ENCODE measurements at places on chromosomes 11 and 22.

- no peak for DNase-seq
These were observed 143.3 kb downstream of the GUCY1A2 start for GRCh38 chr11:106875013-106875412.

- DNase-seq: no peak
These were observed 61.0 kb downstream of the CYTH4 start for GRCh38 chr22:37343348-37343747.

- no peak for DNase-seq
These were observed 173.3 kb downstream of the CADM1 start for GRCh38 chr11:115330684-115331482.

GRCh38 chr22:29332886-29333496 is 17.5 kb upstream of the RASL10A start:
- DNase-seq: no peak

- peak; percentile 76 for DNase-seq
These were observed 8.7 kb downstream of the PTH start for GRCh38 chr11:13486926-13487660.

DNA sequence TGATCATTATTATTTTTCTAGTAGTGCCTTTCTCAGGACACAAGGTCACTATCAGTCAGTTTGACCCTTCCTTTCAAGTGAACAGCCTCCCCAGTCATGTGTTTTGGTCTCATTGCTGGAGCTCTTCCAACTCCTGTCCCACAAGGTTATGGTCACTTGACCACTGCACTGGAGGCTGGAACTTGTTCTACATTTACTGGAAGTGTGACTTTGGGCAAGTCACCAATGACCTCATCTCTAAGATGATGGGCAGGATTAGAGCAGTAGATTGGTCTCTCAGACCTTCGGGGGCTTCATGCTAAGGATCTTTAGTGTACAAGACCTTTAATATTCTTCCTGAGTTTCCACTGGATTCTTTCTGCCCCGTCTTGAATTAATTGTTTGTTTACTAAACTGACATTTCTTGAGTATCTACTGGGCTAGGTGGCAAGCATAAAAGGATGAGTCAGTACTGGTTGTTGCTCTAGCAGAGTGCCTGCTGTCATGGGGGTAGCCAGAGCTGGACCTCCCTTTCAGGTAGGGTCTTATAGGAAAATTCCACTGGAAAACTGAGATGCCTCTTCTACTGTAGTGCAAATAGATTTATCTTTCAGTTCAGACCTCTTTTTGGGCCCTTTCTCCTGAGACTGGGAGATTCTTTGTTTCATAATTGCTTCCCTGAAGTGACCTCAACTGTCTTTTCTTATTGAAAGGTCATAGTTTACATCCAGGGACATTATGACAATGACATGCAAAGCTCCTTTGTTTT is 106.8 kb downstream of the GRAMD1B start:
- no peak for DNase-seq

DNA sequence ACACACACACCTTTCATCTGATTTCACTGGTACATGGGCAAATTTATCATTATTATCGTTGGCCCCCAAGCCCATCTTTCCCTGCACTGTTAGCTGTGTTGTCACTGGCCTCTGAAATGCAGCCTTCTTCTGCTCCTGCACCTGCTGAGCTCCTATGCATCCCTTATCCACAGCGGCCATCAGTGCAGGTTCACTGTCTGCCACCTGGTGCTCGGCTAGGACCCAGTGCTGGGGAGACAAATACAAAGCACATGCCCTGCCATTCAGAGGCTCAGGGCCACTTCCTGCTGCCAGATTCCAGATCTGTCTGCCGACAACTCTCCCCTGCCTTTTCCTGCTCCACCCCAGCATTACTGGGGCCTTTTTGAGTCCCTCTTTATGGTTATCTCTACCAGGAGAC is 1205.4 kb downstream of the TBC1D22A start:
- DNase-seq: no peak

DNA sequence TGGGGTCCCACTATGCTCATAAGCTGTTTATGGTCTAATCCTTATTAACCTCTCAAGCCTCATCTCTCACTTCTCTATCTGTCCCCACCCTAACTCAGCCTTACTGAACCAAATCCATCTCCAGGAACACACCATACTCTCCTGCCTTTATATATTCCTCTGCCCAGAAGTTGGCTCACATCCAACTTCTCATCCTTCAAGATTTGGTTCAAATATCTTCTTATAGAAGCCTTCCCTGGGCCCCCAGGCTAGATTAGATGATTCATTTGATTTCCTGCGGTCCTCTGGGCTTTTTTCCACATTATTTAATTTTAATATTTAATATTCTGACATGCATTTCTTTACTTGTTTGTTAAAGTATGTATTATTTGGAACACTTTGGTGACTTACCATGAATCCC is 23.2 kb downstream of the MEI1 start:
- no peak for DNase-seq

GRCh38 chr11:110471371-110471770 is 41.6 kb downstream of the FDX1 start:
- DNase-seq: no peak

DNA sequence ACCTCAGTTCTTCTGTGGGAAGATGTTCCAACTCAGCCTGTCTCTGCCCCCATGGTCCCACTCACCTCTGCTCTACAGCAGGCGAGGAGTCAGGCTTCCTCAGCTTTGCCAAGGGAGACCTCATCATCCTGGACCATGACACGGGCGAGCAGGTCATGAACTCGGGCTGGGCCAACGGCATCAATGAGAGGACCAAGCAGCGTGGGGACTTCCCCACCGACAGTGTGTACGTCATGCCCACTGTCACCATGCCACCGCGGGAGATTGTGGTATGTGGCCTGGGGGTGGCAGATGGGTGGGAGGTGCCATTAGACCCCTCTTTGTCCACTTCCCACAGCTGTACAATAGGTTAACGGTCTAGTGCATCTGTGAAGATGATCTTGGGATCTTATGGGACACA is 73.3 kb downstream of the MYO7A start:
- peak; percentile 3 for DNase-seq

- peak; percentile 79 for DNase-seq
These were observed 37.6 kb downstream of the ZNF195 start for GRCh38 chr11:3341298-3341697.

- no peak for DNase-seq
These were observed 14.6 kb upstream of the PHLDB1 start for GRCh38 chr11:118592616-118593367.

DNA sequence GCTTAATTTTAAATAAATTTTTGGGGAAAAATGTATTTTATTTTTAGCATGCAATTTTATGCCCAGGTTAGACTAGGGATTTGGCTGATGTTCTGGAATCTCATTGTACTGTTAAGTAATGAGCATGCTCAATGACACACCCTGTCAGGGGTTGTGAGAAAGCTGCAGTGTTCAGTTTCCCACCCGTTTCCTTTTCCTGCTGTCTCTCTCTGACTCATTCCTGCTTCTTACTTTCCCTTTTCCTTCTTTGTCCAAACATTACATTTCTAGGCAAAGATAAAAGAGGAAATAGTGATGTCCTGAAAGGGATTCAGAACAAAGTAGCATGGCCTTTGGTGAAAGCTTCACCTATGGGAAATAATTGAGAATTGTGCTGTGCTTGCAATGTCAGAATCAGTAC is 22.7 kb downstream of the OOSP3 start:
- no peak for DNase-seq

GRCh38 chr22:32823024-32823730 is 21.7 kb downstream of the TIMP3 start:
- peak; percentile 22 for DNase-seq

GRCh38 chr22:26461188-26461810 is 22.3 kb downstream of the HPS4 start:
- peak; percentile 42 for DNase-seq

GRCh38 chr11:36638556-36638955 is 40.5 kb upstream of the RAG2 start:
- DNase-seq: no peak

DNA sequence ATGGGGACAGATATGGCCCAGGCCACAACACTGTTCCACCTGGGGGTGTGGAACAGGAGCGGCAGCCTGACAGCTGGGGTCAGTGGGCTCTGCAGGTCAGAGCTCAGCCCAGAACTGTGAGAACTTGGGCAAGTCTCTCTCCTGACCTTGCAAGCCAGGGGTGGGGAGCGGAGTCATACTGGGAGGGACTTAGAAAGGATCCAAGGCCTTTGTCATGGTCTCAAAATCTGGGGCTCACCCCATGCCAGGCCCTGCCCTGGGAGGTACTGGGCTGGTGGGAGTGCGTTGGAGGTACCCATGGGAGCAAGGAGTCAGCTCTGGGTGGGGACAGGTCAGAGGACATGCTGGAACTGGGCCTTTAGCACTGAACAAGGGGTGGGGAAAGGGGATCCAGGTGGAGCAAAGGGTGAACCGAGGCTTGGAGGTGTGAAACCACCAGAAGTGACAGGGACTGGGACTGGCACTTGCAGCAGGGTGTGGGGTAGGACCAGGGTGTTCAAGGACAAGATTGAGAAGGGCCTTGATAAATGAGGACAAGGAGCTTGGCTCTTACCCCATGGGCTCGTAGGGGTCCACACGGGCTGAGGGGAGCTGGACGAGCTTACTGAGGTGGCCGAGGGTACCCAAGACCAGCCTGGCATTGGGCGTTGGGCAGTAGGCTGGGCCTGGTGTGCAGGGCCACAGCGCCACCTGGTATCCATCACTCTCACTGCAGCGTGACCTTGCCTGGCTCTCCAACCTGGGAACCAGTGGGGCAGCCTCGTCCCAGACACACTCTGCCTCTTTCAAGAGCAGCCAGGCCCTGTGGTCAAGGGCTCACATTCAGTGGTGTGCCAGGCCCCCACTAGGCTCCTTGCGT is 7.4 kb upstream of the PMM1 start:
- DNase-seq: peak; percentile 55

DNA sequence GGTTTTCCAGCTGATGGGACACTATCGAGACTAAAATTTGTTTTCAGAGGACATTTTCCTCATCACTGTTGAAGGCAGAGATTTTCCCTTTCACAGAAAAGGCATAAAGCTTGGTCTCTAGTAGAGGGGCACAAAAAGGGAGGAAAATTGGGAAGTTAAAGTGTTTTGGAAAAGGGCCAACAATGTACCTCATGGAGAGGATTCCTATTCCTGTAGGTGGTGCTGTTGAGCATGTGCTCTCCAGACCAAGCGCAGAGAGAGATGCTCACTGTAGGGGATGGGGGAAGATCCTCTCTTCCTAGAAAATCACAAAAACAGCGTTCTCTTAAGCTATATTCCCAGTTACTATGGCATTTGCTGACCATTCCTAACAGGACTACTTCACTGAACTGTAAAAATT is 44.9 kb downstream of the OR4C46 start:
- DNase-seq: no peak

DNA sequence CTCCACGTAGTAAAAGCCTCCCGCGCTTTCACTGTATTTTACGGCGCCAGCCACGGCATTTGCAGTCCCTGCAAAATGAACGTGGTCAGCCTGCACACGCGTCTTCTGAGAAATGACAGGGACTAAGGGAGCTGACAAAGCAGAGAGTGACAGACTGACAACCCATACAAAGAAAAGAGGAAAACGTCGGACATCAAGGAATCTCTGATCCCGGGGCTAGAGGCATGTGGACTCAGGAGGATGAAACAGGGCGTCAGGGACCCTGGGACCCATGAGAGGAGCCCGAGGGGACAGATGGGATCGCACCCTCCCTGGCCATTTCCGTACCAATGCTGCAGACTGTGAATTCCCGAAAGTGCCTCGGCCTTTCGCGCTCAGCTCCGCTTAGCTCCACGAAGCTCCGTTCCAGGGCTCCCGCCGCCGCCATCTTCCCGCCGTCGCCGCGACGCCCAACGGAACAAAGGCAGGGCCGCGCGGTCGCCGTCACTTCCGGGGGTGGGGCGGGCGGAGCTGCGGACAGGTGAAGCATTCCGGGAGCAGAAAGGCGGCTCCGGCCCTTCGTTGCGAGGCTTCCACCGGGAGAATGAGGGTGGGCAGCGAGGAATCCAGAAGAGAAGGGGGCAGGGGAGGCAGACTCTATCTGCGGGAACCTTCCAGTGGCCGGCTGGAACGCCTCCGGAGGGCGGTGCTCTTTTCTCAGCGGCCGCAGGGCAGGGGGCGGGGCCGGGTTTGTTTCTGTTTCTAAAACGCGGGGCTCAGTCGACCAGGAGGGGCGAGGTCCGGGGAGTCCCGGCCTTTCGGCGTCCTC is at the start of gene NUP160:
TSS of gene NUP160 (minus strand) at position 459 of the 808 bp plus-strand sequence. CDS start at position 427, 32 bp downstream.
- DNase-seq: peak; percentile 92

- DNase-seq: no peak
These were observed 4.3 kb downstream of the SBF1 start for GRCh38 chr22:50470491-50470890.

- no peak for DNase-seq
These were observed 101.9 kb downstream of the ARL14EP start for GRCh38 chr11:30424844-30425243.

DNA sequence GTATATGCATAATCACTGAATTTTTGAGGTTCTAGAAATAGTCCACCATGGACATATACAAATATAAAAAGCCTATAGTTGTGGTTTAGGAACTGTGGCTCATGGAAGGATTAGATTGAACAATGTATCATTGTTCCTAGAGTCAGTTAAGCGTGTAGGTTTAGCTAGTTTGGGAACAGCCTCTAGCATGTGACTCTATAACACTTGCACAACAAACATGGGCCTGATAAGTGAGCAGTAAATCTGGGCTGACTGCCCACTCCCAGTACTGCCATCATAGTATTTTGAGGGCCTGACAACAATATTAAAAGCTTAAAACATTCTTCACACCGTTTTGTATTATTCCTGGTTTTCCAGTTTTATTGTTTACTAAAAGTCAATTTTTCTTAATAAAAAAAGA is 47.0 kb downstream of the YAP1 start:
- DNase-seq: no peak

- no peak for DNase-seq
These were observed 15.8 kb upstream of the CELSR1 start for GRCh38 chr22:46553189-46553588.

GRCh38 chr22:50613291-50613981 is 12.8 kb downstream of the MAPK8IP2 start:
- no peak for DNase-seq

- DNase-seq: no peak
These were observed 1.7 kb upstream of the UCP3 start for GRCh38 chr11:74010306-74011300.

DNA sequence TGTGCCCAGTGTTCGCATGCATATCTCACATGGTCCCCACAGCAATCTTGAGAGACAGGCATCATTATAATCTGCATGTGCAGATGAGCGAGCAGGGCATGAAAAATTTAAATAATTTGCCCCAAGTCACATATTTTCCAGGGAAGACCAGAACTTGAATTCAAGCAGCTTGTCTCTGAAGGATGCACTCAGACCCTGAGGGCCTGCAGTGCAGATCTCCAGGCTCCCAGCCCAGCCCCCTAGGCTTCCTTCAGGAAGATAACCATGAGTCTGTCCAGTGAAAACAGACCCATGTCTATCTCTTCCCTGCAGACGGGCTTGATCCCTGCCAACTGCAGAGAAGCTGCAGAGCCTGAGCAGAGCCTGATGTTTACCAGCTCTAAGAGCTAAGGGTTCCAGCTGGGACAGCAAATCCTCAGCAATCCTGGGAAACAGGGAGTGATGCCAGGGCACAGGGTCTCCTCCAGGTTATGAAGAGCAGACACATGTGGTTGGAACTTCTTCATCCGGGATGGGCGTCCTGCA is 55.1 kb downstream of the NAV2 start:
- DNase-seq: no peak

GRCh38 chr11:11989774-11990744 is 18.4 kb downstream of the DKK3 start:
- no peak for DNase-seq

GRCh38 chr11:123461164-123461563 is 31.1 kb downstream of the GRAMD1B start:
- no peak for DNase-seq

GRCh38 chr11:96841792-96842191 is 452.0 kb downstream of the JRKL start:
- DNase-seq: no peak

All from activated CD4-positive, alpha-beta memory T cell treated with anti-CD3 and anti-CD28 coated beads for 36 hours (primary cell).